ENCODE measurements at places on chromosomes 1 and 21.
A peak's percentile ranks its signal among the peaks of the same experiment; 100 is the strongest.

- DNase-seq, result peak; percentile 43
These were observed 40.4 kb downstream of the KIAA0040 start for GRCh38 chr1:175152006-175152652.

- DNase-seq, result no peak
These were observed 271.0 kb downstream of the DSCAM start for GRCh38 chr21:40575976-40576375.

- DNase-seq, result no peak
These were observed 16.5 kb upstream of the ATP6V1G3 start for GRCh38 chr1:198556971-198557370.

DNA sequence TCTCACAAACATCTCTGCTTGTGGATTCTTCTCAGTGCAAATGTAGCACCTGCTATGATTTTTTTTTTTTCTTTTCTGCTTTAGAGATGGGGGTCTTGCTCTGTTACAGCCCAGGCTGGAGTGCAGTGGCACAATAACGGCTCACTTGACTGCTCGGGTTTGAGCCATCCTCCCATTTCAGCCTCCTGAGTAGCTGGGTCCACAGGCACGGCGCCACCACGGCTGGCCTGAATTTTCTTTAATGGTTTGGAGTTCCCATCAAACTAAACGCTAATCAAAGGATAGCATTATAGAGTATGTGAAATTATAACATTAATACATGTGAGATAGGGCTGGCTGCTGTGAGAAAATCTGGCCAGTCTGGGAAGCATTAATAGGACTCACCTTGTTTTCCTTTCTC, 7.2 kb upstream of the PTGER3 start:
- no peak for DNase-seq

- DNase-seq, result peak; percentile 16
These were observed 10.4 kb upstream of the GALE start for GRCh38 chr1:23810818-23811540.

GRCh38 chr21:14244911-14245310, 29.0 kb downstream of the RBM11 start:
- no peak for DNase-seq

GRCh38 chr1:29230553-29231378, at the start of gene MECR:
MECR (minus strand) TSS chr1:29230934; CDS start chr1:29230906, 28 bp downstream.
- peak; percentile 93 for DNase-seq

DNA sequence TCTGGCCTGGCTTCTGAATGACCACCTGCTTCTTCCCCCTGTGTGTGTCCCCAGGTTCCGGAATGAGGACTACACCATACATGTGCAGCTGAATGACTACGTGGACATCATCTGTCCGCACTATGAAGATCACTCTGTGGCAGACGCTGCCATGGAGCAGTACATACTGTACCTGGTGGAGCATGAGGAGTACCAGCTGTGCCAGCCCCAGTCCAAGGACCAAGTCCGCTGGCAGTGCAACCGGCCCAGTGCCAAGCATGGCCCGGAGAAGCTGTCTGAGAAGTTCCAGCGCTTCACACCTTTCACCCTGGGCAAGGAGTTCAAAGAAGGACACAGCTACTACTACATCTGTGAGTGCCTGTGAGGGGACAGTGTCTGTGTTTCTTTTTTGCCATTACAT, 3.6 kb downstream of the EFNA1 start:
- DNase-seq, result no peak

DNA sequence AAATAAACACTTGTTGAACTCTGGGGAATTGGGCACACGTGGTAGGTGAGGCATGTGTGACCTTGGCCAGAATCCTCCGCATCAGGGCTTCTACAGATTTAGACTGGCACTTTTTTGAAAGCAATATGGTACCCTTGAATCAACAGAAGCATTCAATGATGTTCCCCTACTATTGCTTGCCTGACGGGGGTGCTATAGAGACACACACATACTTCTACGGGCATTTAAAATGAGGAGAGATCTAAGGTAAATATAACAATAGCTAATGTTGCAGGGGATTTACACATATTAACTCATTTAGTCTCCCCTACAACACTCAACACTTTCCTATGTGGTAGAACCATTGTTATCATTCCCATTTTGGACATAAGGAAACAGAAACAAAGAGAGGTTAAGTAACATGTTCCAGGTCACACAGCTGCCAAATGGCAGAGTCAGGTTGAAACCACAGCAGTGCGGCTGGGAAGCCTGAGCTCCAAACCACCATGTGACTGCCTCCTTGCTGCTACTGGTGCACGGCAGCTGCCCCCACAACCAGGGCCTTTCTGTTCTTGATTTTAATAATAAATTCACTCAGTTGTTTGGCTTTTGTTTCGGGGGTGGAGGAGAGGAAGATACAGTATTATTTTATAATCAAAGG, 147.4 kb downstream of the ZNF281 start:
- DNase-seq, result no peak

- peak; percentile 88 for DNase-seq
These were observed 27.3 kb downstream of the EIF4G3 start for GRCh38 chr1:21149430-21149854.

- DNase-seq, result no peak
These were observed 24.0 kb downstream of the RGS4 start for GRCh38 chr1:163093169-163093568.

- no peak for DNase-seq
These were observed 132.6 kb downstream of the DHRS3 start for GRCh38 chr1:12485231-12486058.

DNA sequence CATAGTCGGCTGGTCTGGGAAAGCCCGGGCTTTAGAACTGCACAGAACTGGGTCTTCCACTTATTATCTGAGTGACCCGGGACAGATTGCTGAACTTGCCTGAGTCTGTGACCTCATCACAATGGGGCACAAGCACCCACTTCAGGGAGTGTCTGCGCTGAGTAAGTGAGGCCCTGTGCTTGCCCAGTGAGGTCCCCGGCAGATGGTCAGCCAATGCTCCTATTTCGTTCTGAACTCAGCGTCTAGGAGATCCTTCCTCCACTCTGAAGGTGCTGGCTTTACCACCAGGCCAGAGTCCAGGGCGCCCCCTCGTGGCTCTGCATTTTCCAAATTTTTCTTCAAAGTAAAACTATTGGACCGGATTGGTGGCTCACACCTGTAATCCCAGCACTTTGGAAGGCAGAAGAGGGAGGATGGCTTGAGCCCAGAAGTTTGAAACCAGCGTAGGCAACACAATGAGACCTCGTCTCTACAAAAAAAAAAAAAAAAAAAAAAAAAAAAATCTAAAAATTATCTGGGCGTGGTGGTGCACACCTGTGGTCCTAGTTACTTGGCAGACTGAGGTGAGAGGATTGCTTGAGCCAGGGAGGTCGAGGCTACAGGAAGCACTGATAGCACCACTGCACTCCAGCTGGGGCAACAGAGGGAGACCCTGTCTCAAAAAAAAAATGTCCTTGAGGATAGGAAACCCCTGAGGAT, 61.7 kb downstream of the FCRL5 start:
- DNase-seq, result peak; percentile 63

DNA sequence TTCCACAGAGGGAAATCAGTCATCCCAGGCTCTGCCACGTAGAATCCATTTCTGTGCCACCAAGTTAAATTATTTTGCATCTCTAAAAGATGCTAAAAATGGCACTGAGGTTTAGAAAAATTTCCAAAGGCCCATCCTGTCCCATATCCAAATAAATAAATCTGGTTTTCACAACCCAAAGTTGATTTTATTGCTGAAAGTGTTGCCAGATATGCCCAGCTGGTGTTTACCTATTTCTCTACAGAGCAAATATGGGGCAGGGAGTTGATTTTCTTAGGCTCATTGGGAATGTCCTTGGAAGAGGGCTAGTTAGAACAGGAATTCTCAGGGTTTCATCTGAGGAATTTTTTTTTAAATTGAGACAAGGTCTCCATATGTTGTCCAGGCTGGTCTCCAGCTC, 19.0 kb downstream of the MAP1LC3C start:
- no peak for DNase-seq

DNA sequence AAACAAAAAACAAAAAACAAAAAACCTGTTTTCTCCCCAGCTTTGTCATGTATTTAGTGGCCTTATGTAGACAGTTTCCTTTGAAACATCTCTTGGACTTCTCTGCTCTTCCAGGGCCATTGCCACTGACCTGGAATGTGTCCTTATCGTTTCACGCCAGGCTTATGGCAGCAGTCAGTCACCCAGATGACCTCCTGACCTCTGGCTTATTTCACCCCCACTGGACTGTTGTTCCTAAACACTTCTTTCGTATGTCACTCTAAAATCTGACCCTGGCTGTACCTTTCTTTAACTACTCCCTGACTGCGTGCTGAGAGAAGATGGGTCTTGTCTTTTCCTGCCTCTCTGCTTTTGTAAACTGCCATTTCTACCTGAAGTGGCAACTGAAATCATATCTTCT, 9.1 kb downstream of the LGALS8 start:
- DNase-seq, result no peak

GRCh38 chr1:30648408-30649000, 74.9 kb downstream of the MATN1 start:
- no peak for DNase-seq

DNA sequence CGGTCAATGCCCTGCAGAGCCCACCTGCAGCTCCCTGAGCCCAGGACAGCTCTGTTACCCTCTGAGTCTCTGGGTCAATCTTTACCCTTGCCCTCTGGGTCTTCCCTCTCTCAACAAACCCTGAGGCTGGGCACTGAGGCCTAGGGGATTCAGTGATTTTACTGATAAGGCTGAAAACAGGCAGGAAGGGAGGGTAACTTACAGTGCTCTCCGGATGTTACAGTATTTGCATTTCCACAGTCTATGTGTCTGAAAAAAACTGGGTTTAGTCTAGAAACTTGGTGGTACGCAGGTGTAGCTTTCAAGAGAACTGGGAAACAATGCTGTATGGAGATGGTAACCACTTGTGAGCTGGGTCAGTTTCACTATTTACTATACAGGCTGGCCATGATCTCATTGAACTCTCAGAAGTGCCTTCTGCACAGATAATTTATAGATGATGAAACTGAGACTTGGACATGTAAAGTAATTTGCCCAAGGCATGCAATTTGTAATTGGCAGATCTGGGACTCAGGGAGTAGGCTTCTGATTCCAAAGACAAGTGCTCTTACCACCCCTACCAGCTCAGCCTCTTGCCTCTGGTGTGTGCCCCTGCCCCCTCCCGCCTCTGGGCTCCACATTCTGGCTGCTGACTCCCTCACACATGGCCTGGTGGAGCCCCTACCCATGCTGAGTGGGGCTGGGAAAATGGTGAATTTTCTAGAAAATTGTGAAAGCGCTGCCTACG, 48.8 kb downstream of the TENT5C start:
- peak; percentile 50 for DNase-seq

- DNase-seq, result no peak
These were observed 31.4 kb downstream of the SERTAD4 start for GRCh38 chr1:210263963-210264362.

GRCh38 chr1:158391099-158391498, 8.2 kb downstream of the OR10T2 start:
- no peak for DNase-seq

DNA sequence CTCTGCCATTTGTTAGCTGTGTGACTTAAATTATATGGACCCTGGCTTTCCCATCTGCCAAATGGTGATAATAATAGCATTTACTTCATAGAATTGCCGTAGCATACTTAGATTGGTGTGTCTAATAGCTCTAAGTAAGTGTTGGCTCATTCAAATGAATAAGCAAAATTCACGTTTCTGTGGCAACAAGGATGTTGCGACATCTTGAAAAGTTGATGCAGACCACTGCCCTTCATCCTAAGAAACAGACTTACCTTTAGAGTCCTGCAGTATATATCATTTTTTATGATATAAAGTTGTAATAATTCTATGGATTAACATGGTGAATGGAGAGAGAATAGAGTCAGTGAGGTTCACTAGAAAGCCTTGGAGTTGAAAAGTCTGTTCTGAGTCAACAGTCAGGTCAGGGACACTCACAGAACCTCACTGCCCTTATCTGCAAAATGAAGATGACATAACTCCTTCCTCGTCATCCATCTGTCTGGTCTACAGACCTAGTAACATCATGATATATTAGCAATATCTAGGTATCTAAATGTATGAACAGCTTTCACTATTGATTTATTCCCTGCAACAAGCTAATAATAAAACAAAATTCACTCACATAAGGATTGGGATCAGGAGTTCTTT, 167.3 kb upstream of the C8B start:
- no peak for DNase-seq

DNA sequence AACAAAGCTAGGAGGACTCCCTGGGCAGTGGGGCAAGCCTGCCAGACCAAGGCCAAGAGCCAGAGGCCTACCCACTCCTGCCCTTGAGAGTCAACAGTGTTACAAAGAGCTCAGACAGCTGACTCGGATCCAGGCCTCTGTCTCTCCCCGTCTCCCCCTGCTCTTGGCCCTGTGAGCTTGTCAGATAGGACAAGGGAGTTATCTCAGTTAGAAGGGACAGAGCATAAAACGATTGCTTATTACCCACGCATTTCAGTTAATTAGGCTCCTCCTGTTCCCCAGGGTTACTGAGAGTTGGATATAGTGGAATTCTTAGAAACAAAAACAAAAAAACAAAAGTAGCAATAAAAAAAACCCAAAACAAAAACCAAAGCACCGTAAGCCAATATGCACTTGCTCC, 1.3 kb downstream of the SLC41A1 start:
- peak; percentile 17 for DNase-seq

GRCh38 chr1:89627596-89627962, 5.3 kb upstream of the LRRC8C start:
- no peak for DNase-seq

DNA sequence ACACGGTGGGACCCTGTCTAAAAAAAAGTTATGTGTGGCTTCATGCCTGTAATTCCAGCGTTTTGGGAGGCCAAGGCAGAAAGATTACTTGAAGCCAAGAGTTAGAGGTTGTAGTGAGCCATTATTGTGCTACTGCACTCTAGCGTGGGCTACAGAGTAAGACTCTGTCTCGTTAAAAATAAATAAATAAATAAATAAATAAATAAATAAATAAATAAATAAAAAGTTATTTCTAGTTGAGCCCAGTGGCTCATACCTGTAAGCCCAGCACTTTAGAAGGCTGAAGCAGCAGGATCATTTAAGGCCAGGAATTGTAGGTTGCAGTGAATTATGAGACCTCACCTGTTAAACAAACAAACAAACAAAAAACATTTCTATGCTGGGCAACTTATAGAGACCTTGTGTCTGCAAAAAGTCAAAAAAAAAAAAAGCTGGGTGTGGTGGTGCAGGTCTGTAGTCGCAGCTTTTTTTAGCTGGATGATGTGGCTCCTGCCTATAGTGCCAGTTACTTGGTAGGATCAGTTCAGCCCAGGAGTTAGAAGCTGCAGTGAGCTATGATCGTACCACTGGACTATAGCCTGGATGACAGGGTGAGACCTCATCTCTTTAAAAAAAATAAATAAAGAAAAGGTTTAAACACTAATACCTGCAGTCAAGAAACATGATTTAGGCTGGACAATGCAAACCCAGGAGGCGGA, 25.6 kb downstream of the GON4L start:
- DNase-seq, result no peak
